CD4-positive, alpha-beta T cell treated with Interleukin-10 for 1 hour (primary cell): ENCODE measurements at places on chromosomes 1 and 21.

- no peak for DNase-seq
These were observed 33.1 kb upstream of the NFASC start for GRCh38 chr1:204837440-204838084.

- DNase-seq = peak; percentile 94
These were observed 6.6 kb downstream of the CBR3 start for GRCh38 chr21:36141513-36141925.

GRCh38 chr21:45872471-45872870 is 109.1 kb upstream of the COL6A1 start:
- DNase-seq = no peak

- DNase-seq = no peak
These were observed 235.5 kb upstream of the SGIP1 start for GRCh38 chr1:66298464-66298863.

DNA sequence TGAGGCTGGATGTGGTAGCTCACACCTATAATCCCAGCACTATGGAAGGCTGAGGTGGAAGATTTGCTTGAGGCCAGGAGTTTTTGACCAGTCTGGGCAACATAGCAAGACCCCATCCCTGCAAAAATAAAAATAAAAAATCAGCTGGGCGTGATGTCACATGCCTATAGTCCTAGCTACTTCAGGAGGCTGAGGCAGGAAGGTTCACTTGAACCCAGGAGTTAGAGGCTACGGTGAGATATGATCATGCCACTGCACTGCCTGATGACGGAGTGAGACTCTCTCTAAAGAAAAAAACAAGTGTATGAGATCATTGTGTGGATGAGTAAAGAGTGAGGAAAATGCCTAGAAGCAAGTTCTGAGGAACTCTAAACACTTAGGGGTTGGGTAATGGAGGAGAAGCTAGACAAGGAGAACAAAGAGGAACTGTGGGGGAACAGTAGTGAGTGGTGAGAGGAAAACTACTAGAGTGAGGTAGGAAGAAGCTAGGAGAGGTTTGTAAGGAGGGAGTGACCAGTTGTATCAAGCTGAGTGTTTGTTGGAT is 17.0 kb downstream of the CLIC4 start:
- no peak for DNase-seq

DNA sequence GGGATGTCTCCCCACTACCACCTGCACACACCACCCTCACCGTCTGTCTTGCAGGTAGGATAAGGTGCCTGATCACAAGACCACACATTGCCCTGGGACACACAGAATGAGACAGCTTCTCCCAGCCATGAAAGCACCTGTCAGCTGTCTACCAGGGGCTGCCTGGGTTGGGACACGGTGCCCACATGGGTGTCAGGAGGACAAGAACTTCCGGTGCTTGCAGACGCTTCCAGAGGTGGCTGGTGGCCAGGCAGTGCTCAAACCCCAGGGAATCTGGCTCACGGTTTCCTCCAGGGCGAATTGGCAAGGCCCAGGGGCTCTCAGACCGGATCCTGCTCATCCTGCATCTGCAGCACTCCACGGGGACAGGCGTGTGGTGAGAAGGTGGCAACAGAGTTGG is 182.6 kb upstream of the ARHGEF16 start:
- DNase-seq = no peak

DNA sequence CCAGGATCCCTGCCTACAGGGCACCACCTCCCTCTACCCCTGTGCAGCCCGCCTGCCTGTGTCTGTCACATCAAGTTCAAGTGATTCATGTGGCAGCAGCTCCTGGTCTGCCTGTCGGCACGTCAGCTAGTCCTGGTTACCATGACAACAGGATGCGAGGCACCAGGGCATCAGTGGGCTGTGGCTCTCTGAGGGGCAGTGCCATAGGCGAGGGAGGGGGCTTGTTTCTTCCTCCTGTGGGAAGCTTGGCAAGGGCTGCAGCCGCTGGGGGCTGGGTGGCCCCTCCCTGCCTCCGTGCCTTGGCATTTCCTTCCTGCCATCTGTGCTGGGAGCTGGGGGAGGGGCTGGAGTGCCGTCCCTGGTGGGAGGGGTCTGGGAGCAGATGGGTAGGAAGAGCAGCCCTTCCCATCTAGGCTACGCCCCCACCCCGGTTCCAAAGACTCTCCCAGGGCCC is 43.1 kb downstream of the FOXO6 start:
- no peak for DNase-seq

- no peak for DNase-seq
These were observed 122.2 kb upstream of the BARHL2 start for GRCh38 chr1:90839323-90839722.

DNA sequence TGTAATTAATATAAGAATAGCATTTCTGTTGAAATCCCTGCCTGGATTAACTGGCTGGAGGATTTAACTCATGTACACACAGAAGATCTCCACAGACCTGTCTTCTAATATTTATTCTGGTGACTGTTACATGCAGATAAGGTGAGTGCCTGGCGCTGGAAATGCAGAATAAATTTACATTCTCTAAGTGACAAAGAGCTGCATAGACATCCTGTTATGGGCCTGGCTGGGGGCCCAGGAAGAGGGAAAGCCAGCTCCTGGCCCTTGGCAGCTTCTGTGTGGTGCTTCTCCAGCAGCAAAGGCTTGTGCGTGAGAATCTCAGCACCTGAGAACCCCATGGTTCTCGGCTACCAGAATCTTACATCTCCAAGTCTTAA is 446.6 kb downstream of the PTPRU start:
- no peak for DNase-seq

DNA sequence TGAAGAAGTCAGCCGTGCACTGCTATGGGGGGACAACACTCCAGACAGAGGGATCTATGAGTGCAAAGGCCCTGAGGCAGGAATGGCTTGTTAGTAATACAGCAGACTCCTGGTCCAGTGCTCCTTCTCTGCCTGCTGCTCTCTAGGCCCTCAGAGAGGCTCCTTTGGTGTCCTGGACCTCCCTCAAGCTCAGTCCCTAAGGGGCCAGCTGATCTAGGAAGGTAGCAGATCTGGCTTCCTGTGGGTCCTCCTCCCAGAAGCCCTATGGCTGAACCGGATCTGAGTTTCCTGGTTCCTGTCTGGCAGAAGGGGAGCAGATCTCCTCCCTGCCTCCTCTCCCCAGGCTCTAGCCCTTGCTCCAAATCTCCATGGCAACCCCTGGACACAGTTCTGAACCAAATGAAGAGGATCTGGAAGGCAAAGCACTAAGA is at the start of gene LDLRAD2:
Gene LDLRAD2 (plus strand): TSS at position 391 of the 431 bp plus-strand sequence. CDS start 187 bp downstream, outside the sequence.
- DNase-seq = no peak

DNA sequence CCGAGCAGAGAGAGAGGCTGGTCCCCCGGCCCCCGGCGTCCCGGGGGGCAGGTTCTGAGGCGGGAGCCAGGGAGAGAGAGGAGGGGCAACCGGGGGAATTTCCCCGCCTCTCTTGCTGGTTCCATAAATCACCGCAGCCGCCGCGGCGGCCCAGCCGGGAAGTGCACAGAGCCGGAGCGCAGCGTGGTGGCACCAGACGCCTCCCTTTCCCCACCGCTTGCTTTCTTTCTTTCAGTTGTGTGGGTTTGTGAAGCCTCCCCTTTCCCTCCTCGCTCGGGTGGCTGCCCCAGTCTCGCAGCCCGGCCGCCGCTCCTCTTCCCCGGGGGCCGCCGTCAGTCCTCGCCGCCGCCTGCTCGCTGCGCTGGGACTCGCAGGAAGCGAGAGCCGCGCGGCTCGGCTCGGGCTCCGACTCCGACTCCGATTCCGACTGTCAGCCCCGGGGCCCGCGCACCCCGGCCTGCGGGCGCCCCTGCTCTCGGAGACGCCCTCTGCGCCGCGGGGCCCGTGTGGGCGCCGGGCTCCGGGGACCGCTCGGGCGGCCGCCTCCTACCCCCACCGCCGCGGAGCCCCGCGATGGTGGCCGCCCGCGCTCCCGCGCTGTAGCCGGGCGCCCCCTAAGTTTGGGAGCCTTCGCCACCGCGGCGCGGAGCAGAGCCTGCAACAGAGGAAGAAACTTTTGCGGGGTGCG is at the start of gene CACHD1:
Gene CACHD1 (plus strand): TSS at position 153 of the 688 bp plus-strand sequence. CDS start 616 bp downstream, outside the sequence.
- DNase-seq = peak; percentile 42

DNA sequence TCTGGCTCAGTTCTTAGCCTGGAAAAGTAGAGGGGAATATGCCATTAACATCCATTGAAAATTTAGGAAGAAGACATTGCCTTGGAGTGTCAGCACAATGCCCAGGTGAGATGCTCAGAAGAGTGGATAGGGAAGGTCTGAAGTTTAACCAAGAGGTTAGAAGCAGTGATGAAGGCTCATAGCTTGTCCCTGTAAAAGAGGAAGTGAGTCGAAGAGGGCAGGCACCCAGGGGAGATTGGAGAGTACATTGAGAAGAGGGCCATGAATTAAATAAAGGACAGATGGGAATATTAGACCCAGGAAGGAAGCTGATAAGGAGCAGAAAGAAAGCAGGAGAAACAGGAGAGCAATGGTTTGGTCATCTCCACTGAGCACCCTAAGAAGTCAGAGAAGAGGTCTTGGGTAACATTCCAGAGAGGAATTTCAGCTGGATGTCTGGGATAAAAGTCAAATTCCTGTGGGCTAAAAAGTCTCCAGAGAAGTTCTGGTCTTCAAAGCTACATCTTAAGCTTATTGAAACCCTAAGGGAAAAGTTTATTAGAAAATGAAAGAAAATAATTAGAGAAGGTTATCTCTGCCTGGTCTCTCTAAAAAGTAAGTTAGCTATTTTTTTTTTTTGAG is 17.3 kb downstream of the C8B start:
- DNase-seq = no peak

- DNase-seq = no peak
These were observed 223.7 kb upstream of the ADAMTS5 start for GRCh38 chr21:27190601-27191000.

DNA sequence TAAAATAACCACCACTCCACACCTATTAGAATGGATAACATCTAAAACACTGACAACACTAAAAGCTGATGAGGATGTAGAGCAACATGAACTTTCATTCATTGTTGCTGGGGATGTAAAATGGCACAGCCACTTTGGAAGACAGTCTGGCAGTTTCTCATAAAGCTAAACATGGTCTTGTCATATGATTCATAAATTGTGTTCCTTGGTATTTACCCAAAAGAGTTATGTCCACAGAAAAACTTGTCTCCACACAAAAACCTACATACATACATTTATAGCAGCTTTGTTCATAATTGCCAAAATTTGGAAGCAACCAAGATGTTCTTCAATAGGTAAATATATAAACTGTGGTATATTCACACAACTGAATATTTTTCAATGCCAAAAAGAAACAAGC is 16.0 kb upstream of the XCL1 start:
- no peak for DNase-seq

DNA sequence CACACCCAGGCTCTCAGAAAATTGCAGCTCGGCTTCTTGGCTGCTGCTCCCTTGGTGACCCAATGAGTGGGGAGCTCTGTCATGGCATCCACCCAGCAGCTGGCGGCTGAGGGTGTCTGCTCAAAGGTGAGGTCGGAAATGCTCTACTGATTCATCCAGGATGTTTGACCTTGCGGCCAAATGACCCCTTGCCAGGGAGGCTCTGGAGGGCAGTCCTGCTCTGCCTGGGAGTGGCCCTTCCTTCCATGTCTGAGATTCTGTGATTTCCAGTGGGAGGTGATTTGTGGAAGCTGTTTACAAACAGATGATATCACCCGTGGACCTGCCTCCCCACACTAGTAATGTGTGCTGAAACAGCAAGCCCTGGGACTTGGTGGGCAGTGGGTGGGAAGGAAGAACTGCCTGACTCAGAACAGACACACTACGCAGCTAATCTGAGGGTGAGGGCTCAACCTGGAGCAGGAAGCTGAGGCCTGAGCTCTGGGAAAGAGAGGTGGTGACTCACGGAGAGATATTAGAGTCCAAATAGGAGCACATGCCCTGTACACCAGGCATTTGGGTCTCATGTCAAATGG is 3.0 kb downstream of the CRCT1 start:
- no peak for DNase-seq

GRCh38 chr1:1432951-1433803 is 2.3 kb upstream of the VWA1 start:
- DNase-seq = no peak

DNA sequence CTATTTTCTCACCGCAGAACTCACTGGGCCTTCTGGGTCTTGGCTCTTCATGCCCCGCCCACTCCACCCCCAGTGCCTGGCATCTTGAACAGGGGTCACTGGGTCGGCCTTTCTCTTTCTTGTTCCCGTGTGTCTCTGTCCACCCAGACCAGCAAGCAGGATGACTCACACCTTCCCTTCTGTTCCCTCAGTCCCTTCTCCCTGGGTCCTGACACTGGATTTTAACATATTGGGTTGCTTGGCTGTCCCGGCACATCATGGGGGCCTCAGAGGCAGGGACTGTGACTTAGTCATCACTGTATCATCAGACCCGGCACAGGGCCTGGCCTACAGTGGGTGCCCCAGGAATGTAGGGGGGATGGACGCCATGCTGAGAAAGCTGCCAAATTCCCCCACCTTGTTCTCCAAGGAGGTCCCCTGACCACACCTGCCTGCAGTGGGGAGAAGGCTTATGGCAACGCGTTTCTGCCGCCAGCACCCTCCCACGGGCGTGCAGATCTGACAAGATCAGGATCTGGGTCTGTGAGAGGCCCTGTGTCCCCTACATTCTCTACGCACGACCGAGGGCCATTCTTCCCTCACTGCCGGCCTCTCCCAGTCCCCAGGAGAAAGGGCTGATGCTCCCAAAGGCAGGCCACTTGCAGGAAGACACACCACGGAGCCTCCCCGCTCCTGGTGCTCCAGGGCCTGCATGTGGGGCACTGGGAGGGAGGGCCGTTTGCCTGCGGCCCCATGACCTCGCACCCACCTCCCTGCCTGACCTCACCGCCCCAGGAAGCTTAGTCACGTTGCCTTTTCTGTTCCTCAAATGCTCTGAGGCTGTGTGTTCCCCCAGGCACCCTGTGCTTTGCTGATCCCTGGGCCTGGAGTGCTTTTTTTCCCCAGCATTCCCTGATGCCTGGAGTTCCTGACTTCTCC is 157.2 kb upstream of the TMEM51 start:
- no peak for DNase-seq

- DNase-seq = no peak
These were observed 20.1 kb upstream of the ADAR start for GRCh38 chr1:154628121-154628405.

- no peak for DNase-seq
These were observed 12.2 kb downstream of the KCNJ15 start for GRCh38 chr21:38268864-38269575.

DNA sequence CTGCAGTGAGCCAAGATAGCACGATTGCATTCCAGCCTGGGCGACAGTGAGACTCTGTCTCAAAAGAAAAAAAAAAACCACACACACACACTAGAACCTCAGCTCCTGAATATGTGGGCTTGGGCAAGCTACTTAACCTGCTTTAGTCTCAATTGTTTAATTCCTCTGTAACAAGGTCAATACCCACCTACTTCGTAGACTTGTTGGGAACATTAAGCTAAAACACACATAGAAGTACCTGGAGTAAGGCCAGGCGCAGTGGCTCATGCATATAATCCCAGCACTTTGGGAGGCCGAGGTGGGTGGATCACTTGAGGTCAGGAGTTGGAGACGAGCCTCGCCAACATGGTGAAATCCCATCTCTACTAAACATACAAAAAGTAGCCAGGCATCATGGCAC is 77.1 kb downstream of the CLSTN1 start:
- no peak for DNase-seq

GRCh38 chr1:223739366-223740037 is 27.2 kb downstream of the CAPN2 start:
- no peak for DNase-seq

GRCh38 chr1:161722406-161722805 is 1.1 kb downstream of the FCRLB start:
- DNase-seq = no peak
